Fibroblast of gingiva (primary cell): ENCODE measurements at places on chromosomes 6 and 20.
A peak's percentile ranks its signal among the peaks of the same experiment; 100 is the strongest.

- peak; percentile 76 for DNase-seq
Measured at GRCh38 chr6:85449388-85449817, 480 bp upstream of the NT5E start.

GRCh38 chr6:100171533-100172321 lies 177.7 kb upstream of the MCHR2 start:
- DNase-seq: peak; percentile 56

- peak; percentile 10 for DNase-seq
Measured at GRCh38 chr6:30154709-30155519, 6.1 kb downstream of the TRIM10 start.

- no peak for DNase-seq
Measured at GRCh38 chr6:110511401-110511800, 35.0 kb upstream of the SLC22A16 start.
